NCI-H774 (cell line): ENCODE measurements at places on chromosomes 2 and 18.

- DNase-seq, result no peak
These were observed 192.2 kb downstream of the PLCL1 start for GRCh38 chr2:197996583-197996982.

DNA sequence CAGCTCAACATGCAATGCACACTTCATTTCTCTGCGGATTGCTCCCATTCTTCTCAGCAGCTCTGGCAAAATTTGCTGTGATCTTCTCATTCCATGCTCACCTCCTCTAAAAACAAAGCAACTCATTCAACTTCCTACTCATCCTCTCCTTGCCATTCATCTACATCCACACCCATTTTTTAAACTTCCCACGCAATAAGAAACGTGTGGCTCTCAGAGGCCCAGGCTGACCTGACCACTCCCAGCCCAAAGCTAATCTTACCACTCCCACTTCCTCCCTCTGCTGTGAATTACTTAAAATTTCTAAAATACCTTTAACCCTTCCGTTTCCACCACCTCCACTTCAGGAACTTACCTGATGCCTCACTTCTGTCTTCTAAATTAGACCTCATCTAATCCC, 15.2 kb downstream of the ABCB11 start:
- DNase-seq, result no peak

DNA sequence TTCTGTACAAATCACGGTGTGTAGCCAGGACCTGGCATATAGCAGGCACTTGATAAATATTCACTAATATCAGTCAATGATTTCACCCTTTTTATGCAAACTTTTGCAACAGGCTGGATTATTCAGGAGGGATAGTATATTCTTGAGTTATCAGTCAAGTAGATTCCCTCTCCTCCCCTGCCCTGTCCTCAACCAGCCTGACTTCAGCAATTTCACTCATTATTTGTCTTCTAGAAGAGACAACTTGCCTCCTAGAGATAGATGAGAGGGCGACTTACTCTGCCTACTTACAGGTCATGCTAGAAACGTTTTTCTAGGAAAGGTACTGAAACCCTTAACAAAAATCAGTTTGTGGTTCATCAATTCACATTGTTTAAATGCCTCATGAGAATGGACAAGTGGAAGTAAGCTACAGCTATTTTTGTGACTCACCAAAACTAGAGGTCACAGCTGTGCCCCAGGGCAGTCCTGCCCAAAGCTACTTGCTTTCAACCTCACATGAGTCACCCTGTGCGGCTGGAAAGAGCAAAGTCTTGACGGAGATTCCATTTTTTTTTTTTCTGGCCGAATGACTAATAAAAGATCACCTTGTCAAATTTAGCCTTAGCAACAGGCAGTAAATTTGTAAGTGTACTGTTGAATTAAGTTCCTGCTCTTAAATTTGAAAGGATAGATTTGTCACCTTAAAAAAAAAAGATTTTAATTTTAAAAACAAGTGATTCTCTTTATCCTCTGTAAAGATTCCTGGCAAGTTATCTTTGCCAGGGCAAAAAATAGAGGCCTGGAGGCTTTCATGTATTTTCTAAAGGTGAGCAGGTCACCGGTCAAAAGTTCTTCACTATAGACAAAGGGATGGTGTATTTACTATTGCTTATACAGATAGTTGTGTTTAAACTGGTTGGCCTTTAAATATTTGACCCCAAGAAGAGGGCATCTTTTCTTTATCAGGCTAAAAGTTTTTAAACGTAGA, 109.0 kb upstream of the SLC35G4 start:
- no peak for DNase-seq

DNA sequence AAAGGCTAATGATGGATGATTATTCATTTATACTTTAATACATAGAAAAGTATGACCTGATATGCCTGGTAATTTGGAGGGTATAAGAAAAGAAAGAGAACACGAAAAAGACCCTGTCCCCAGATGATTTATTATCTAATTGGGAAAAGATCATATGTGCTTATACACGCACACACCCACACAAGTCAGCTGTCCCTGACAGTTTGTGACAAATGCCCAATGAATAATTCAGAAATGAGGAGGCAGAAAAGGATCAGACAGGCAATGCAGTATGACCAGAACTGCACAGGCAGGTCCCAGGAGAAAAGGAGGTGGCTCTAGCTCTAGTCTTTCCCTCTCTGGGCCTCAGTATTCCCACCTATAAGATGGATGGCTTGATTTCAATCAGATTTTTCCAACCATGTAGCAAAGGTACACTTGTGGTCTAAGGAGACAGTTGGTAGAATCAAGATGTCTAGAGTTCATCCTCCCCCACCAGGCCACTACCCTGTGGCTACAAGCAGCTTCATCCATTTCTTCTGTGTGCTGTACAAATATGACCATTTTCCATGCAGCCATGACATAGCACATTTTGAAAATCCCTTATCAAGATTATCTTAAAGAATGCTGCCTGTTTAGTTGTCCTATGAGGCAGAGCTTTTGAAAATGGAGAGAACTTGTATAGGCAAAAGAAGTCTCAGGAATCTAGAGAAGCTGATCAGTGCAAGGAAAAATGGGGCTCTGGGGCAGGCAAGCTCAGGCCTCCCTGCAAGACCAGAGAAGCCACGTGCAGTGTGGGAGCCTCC, 19.7 kb downstream of the CYRIA start:
- DNase-seq, result no peak

DNA sequence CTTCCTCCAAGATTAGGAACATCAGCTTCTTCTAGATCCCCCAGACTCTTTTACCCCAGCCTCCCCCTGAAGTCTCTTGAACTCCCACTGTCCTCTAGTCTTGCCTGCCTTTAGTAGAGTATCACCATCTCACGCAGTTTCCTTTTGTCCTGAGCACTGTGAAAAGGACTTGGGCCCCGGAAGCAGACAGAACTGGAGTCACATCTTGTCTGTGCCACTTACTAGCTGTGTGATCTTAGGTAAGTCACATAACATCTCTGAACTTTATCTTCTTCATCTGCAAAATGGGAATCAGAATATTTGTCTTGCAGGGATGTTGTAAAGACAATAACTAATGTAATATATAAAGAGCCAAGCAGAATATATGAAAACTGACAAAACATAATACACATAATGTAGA, 8.4 kb upstream of the TRABD2A start:
- no peak for DNase-seq

DNA sequence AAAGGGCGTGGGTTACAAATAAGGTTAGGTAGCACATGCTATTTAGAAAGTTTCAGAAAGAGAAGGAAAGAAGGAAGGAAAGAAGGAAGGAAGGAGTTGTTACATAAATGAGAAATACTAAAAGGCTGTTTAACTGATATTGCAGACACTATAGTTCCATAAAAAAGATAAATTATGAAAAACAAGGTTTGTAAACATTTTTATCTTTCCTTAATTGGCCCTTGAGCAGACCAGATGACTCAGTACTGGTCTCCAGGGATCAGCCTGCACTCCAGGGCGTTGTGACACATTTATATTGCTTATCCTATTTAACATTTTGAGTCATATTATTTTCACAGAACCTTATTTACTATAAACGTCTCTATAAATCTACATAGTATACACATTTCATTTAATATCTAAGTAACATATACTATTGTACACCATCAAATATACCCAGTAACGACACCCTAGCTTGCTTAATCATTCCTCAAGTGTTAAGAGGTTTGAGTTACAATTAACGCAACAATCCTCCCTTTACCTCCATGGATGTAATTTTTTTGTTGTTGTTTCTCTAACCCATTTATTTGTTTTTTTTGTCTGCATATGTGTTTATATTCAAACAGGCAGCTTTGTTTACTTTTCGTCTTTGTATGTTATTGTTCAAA, 2.8 kb upstream of the RAB31 start:
- no peak for DNase-seq

DNA sequence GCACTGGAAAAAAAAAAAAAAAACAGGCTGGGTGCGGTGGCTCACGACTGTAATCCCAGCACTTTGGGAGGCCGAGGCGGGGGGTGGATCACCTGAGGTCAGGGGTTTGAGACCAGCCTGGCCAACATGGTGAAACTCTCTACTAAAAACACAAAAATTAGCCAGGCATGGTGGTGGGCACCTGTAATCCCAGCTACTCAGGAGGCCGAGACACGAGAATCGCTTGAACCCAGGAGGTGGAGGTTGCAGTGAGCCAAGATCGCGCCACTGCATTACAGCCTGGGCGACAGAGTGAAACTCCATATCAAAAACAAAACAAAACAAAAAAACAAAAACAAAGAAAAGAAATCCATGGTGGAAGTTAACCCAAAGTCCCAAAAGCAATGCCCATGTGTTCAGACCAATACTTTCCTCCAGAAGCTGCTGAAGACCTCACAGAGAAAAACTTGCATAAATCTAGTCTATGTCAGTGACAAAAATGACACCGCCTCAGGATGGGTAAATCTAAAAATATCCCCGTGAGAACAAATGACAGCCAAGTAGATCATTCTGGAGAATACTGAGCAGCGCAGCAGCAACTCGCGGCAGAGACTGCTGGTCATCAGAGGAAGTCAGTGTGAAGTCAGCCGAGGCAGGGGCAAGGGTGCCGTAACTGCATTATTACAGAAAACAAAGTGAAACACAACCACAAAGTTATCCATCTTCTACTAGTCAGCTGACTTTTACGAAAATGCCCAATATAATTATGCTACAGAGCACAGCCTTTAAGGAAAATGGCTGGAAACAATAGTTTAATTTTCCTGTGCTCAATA, 41.0 kb downstream of the LPIN2 start:
- no peak for DNase-seq

DNA sequence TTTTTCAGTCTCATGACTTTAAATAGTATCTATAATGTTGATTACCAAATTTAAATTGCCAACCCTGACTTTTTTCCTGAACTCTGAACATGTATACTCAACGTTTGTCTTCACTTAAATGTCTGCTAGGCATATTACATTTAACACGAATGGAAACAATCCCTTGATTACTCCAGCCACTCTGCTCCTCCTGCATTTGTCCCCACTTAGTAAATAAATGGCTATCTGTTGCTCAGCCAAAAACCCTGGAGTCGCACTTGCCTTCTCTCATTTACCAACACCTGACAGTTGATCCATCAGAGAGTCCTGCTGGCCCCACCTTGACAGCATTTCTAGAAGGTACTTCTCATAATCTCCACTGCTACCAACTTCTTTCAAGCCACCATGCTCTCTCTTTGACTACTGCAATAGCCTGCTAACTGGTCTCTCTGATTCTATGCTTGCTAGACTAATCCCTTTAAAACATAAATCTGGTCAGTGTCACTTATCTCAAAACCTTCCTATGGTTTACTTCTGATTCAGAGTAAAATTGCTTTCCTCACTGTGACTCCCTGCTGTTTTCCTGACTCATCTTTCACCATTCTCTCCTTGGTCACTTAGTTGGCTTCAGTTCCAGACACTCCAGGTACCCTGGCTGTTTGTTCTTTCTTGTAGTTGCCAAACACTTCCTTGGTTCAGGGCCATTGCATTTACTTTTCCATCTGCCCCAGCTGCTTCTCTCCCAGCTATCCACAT, 31.9 kb downstream of the SPAG16 start:
- no peak for DNase-seq

DNA sequence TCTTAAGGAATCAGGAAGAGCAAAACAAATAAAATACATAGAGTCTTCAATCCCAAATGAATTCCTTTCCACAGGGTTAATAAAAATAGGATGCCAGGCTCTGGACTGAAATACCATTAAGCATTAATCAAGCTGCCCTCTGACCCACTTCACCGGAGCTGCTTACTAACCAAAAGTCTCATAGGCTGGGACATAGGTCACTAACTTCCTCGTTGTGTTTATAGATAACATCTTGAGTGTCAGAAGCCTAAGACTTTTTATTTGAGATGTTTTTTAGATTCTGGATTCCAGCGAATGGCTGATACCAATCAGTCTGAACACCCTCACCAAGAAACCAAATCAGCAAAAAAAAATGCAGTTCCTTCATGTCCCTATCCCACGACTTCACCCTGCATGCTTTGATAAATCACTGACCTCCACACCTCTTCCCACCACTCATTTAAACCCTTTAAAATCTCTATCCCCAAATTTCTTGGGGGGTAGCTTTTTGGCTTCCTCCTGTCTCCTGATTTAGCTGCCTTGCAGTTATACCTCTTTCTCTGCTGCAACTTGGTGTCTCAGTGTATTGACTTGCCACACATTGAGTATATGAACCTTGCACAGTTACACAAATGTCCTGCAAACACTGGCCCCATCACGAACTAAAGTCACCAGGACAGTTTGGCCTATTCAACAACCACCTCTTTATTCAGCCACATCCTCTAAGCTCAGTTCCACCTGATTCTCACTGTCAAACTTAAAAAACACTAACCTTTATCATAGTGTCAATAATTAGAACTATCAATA, 399.3 kb downstream of the METTL4 start:
- no peak for DNase-seq

- no peak for DNase-seq
These were observed 54.8 kb upstream of the TUBA3E start for GRCh38 chr2:130252880-130253645.

DNA sequence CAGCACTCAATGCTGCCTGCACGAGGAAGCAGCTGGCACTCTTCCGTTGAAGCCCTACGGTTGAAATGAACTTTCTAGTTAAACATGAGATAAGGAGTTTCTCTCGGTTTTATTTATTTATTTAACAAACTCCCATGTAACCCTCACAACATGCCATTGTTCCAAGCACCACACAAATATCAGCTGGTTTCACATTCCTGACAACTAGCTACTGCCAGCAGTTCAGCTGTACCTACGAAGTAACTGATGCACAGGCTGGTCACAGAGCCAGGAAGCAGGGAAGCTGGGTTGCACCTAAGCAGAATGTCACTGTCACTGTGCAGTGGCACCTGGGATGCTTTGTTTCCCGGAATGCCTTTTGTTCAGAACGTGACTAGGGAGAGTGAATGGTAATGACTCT, 18.1 kb downstream of the TIMM21 start:
- no peak for DNase-seq

DNA sequence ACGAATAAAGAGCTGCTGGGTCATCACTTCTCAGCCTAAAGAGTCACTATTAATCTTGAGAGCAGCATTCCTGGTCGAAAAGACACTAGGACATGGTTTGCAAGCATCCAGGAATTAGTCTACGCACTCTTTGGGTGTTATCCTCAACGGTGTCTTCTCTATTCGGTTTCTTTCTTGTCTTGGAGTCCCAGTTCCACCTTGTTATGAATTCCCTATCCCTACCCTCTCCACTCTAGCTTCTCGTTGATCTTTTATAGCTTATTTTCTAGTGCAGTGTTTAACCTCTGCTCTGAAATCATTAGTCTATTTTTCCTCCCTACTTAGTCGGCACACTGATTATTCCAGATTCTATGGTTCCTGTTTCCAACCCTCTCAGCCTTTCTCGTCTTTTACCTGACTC, 158.1 kb upstream of the LRRTM1 start:
- no peak for DNase-seq

GRCh38 chr2:217559084-217559483, 443.7 kb downstream of the TNS1 start:
- no peak for DNase-seq
